ENCODE measurements at places on chromosomes 2 and 18. TPM values are rescaled to one million over a fixed set of nuclear protein-coding genes. Genes with fewer than 3 reads are reported as not detected.

GRCh38 chr2:176104316-176105077, 2.6 kb upstream of the HOXD11 start:
- DNase-seq: no peak

GRCh38 chr2:50602636-50603327, 429.1 kb downstream of the NRXN1 start:
- DNase-seq: no peak

GRCh38 chr2:20728114-20728758, 61.3 kb downstream of the GDF7 start:
- no peak for DNase-seq

SLC14A1 gene
- 0.86 TPM for total RNA-seq

DNA sequence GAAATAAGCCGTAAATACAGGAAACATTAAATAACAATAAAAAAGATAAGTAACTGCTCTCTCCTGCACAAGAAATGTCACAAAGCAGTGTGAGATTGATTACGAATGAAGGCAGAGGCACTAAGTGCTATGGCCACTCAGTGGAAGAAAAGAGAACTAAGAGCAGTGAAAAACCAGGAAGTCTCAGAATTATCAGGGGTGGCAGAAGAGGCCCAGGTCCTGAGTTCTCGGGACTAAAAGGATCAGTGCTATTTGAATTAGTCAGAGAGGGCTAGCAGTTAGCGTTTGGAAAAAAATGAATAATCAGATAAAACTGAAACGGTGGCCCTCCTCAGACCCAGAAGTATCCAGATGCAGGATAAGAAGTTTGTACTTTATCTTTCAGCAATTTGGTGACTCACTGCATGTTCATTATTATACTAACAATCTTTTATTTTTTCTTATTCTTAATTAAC, 367.1 kb downstream of the ZEB2 start:
- DNase-seq: no peak

GRCh38 chr2:191335875-191336464, 90.8 kb downstream of the MYO1B start:
- DNase-seq: no peak

DNA sequence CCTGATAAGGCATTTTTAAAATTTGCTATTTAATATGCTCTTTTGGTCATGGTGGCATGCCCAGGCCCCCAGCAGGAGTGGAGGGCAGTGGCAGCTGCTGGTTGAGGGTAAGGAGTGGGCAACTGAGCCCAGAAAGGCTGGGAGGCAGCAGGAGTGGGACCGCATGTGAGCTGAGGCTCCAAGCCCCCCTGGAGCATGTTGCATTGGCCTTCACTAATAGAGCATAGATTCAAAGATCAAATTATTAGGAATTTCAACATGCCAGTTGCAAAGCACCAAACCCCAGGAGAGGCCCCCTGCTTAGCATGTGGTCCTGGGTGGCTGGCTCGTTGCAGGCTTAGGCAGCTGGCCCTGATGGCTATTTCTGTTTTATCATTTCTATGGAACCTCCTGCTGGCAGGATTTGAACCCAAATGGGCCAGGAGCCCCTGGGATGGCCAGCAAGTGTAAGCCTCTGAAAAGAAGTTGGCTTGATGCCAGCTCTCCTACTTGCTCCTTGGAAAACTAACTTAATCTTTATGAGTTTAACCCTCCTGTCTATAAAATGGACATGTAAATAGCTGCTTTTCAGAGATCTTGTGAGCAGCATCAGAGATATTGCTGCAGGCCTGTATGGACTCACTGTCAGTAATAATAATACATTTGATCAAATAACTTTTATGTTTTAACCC, 42.1 kb upstream of the TMEM131 start:
- no peak for DNase-seq

IL36RN gene
- not detected for total RNA-seq

HOXD12 gene
- not detected for total RNA-seq

DYNC2LI1 gene
- 9.8 TPM for total RNA-seq
